ENCODE measurements at places on chromosomes 11 and 22. TPM values are rescaled to one million over a fixed set of nuclear protein-coding genes. Genes with fewer than 3 reads are reported as not detected.

Gene MYO7A
- 6.4 TPM for polyA plus RNA-seq

Gene CSKMT
- 11.6 TPM for polyA plus RNA-seq

Gene CD3E
- 1.9 TPM for polyA plus RNA-seq

Gene RAB38
- 0.78 TPM for polyA plus RNA-seq

Gene ZBTB16
- polyA plus RNA-seq, result 68.2 TPM

Gene OR5AS1
- polyA plus RNA-seq, result not detected

Gene EI24
- polyA plus RNA-seq, result 67.1 TPM

Gene PGGHG
- polyA plus RNA-seq, result 28.8 TPM

Gene OR2AG1
- polyA plus RNA-seq, result not detected

Gene KDM4E
- not detected for polyA plus RNA-seq
